Stimulated activated CD4-positive, alpha-beta T cell treated with anti-CD3 and anti-CD28 coated beads, Interleukin-15, amount 100 ng/mL, for 1 hour (primary cell): ENCODE measurements at places on chromosomes 12 and 14.

GRCh38 chr12:124191966-124192365 is 102.9 kb upstream of the RFLNA start:
- DNase-seq, result no peak

- no peak for DNase-seq
Observed at GRCh38 chr12:85281636-85282312, 1.8 kb downstream of the ALX1 start.

DNA sequence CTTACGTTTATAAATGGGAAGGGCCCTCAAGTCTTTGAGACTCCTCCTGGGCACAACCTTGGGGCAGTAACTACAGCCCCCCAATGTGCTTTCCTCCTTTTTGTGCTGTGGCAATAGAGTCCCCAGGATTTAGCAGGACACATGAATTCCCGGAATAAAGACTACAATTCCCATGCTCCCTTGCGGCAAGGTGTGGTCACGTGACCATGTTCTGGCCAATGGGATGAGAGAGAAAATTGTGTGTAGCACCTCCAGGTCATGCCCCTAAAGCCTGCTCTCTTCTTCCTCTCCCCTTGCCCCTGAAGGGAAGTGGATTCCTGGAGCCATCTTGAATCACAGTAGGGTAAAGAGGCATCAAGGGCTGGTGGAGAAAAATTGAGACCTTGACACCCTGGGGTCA is 295.1 kb upstream of the SFSWAP start:
- DNase-seq, result no peak

- no peak for DNase-seq
Observed at GRCh38 chr12:503111-503761, 43.5 kb downstream of the B4GALNT3 start.

DNA sequence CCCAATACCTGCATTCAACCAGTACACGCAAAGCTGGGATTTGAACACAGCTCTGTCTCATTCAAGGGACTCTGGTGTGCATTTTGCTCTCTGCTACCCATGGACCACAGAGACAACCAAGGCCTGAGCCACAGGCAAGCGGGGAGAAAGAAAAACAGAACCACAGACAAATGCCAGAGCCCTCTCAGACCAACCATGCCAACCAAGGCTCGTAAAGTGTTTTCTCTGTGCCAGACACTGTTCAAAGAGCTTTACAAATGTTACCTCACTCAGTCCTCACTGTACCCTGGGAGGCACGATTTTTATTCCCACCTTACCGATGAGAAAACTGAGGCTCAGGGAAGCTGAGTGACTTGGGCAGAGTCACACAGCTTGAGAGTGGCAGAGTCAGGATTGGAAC is 32.4 kb upstream of the EML1 start:
- no peak for DNase-seq
